ENCODE measurements at places on chromosomes 12 and 14. TPM values are rescaled to one million over a fixed set of nuclear protein-coding genes. Genes with fewer than 3 reads are reported as not detected.

ASCL1 gene
- under 0.01 TPM for total RNA-seq

ZNF891 gene
- 1.2 TPM for total RNA-seq

PKP2 gene
- under 0.01 TPM for total RNA-seq

PPP2R5C gene
- total RNA-seq, result 95.6 TPM

RPL36AL gene
- 206 TPM for total RNA-seq

RNASE3 gene
- total RNA-seq, result not detected

EPYC gene
- not detected for total RNA-seq

KCNA5 gene
- total RNA-seq, result not detected

STAC3 gene
- 0.69 TPM for total RNA-seq

STON2 gene
- 2.1 TPM for total RNA-seq

SLC24A4 gene
- 2.9 TPM for total RNA-seq

PZP gene
- not detected for total RNA-seq

EML1 gene
- total RNA-seq, result 10.3 TPM

PCED1B gene
- total RNA-seq, result 0.69 TPM

CCT2 gene
- 222 TPM for total RNA-seq

TTC6 gene
- total RNA-seq, result not detected

STYK1 gene
- 0.33 TPM for total RNA-seq

RHOJ gene
- 58.3 TPM for total RNA-seq

RFLNA gene
- 1.3 TPM for total RNA-seq

NRIP2 gene
- not detected for total RNA-seq

CCDC92 gene
- 4.0 TPM for total RNA-seq

OR10G3 gene
- total RNA-seq, result not detected

BDKRB1 gene
- not detected for total RNA-seq

SLC38A4 gene
- not detected for total RNA-seq

ETFRF1 gene
- total RNA-seq, result 27.3 TPM

BATF gene
- total RNA-seq, result 7.0 TPM

RD3L gene
- not detected for total RNA-seq

IAPP gene
- not detected for total RNA-seq

FBXL14 gene
- total RNA-seq, result 12.4 TPM

TPPP2 gene
- total RNA-seq, result not detected

MAP1LC3B2 gene
- total RNA-seq, result 0.36 TPM

ATP5F1B gene
- total RNA-seq, result 532 TPM

CLEC4A gene
- 0.31 TPM for total RNA-seq

SLC17A8 gene
- not detected for total RNA-seq

TAS2R20 gene
- 3.9 TPM for total RNA-seq

IGFBP6 gene
- 3.3 TPM for total RNA-seq

KLRD1 gene
- total RNA-seq, result under 0.01 TPM

TDP1 gene
- total RNA-seq, result 33.3 TPM

KMT2D gene
- total RNA-seq, result 25.8 TPM

GLT1D1 gene
- total RNA-seq, result 0.36 TPM

OR4K17 gene
- not detected for total RNA-seq

CAPZA3 gene
- not detected for total RNA-seq

ITFG2 gene
- 27.6 TPM for total RNA-seq

SYNDIG1L gene
- not detected for total RNA-seq

NPFF gene
- total RNA-seq, result not detected

OR6C4 gene
- not detected for total RNA-seq

OR11H6 gene
- not detected for total RNA-seq

KRT75 gene
- not detected for total RNA-seq

MYF6 gene
- not detected for total RNA-seq

GYS2 gene
- total RNA-seq, result not detected

RAD51AP1 gene
- total RNA-seq, result 31.0 TPM

BHLHE41 gene
- total RNA-seq, result 60.0 TPM

PAH gene
- not detected for total RNA-seq

SPX gene
- total RNA-seq, result 2.0 TPM

CLEC9A gene
- not detected for total RNA-seq

CCDC197 gene
- total RNA-seq, result not detected

FUT8 gene
- 35.9 TPM for total RNA-seq

CD163L1 gene
- 0.36 TPM for total RNA-seq

SINHCAF gene
- 59.7 TPM for total RNA-seq

NT5DC3 gene
- 36.4 TPM for total RNA-seq
